Posterior vena cava (tissue), 2 donors: ENCODE measurements at places on chromosomes 13 and 19.

DNA sequence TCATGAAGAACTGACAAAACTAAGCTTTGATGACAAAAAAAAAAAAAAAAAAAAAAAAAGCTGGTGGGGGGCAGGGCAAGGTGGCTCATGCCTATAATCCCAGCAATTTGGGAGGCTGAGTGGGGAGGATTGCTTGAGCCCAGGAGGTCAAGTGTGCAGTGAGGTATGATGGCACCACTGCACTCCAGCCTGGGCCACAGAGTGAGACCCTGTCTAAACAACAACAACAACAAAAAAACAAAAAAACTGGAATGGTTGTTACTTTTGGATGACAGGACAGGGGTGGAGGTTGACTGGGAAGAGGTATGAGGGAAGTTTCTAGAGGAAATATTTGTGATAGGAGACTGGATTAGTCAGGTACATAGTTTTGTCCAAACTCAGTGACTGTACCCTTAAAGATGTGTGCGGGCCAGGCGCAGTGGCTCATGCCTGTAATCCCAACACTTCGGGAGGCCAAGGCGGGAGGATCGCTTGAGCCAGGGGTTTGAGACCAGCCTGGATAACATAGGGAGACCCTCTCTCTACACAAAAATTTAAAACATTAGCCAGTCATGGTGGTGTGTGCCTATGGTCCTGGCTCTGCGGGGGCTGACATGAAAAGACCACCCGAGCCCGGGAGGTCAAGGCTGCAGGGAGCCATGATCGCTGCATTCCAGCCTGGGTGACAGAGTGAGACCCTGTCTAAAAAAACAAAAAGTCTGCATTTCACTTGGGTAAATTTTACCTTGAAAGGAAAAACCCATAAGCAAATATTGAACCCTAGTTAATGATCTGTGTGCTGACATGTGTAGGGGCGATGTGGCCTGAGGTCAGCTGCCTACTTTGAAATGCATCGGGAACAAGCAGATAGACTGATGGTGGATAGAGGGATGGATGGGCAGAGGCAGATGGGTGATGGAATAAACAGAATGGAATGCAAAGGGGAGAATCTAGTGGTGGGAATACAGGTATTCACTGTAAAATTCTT, 37.0 kb downstream of the CERS4 start:
- no peak for DNase-seq

GRCh38 chr13:97758317-97758716, 195.2 kb upstream of the IPO5 start:
- DNase-seq, result no peak

DNA sequence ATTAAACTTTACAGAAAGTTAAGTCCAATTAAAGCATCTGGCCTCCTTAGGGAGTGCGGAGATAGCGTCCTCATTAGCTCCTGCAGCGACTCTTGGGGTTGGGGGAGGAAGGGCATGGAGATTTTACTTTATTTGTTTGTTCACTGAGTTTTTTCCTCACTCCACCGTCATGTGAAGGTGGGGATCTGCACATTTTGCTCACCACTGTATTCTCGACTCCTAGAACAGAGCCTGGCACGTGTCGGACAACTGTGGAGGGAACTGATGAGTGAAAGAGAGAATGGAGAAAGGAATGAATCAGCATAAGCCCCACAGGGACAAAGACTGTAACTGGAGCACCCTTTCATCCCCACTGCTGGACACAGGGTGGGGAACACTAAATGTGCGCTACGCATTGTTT, 205.1 kb upstream of the TSHZ3 start:
- no peak for DNase-seq

GRCh38 chr13:113880651-113881611, 17.1 kb upstream of the GAS6 start:
- DNase-seq, result peak; percentile 80
